MV-4-11 (cell line): ENCODE measurements at places on chromosomes 7 and 10.

DNA sequence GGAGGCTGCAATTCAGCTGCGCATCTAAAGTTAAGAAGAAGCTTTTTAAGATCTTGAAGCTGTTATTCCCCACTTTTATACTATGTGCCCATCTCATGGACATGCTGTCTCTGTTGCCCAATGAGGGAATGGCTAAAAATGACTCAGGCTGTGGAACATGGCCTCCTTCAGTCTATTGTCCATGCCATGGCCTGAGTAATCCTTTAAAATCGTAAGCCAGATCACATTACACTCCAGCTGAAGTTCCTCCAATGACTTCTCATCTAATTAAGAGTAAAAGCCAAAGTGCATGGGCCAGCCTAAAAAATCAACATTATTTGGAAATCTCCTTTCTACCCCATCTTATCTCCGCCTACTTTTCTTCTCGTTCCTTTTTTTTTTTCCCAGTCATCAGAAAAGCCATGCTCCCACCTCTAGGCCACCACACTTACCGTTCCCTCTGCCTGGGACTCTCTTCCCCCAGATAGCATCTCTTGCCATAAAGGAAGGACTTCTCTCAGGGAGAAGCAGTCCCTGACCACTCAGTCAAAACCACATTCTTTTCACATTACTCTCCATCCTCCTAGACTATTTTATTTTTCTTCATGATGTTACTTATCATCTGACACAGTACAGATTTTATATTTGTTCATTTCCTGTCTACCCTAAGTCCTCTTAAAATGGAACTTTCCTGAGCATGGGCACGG lies 337.4 kb downstream of the PRPF18 start:
- no peak for DNase-seq

DNA sequence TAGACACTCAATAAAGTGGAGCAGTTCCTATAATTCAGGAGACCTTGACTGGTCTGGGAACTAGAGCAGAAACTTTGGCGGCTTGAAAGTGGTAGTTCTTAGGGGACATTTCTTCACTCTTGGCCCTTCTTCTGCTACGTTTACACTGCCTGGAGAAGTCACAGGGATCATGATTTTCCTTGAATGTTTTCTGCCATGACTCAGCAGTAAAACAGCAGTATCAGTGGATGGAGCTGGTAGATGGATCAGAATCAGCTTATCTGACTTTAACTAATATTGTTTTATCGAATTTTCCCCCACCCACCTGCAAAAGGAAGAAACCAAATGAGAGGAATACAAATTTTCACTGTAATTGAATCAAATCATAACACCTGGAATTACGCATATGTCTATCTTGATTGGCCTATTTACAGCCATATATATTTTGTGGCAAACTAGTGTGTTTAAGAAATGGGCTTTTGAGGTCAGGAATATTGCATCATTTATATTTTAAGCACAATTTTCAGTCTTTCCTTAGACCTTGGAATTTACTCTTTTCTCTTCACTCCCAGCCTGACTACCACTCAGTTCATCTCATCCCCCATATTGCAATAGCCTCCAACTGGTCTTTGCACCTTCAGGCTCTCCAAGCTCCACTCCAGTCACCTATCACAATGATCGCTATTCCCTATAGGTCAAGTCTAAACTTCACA lies 14.9 kb upstream of the DLX5 start:
- DNase-seq: no peak

GRCh38 chr10:101066146-101066895 lies 4.5 kb downstream of the KAZALD1 start:
- peak; percentile 50 for DNase-seq

DNA sequence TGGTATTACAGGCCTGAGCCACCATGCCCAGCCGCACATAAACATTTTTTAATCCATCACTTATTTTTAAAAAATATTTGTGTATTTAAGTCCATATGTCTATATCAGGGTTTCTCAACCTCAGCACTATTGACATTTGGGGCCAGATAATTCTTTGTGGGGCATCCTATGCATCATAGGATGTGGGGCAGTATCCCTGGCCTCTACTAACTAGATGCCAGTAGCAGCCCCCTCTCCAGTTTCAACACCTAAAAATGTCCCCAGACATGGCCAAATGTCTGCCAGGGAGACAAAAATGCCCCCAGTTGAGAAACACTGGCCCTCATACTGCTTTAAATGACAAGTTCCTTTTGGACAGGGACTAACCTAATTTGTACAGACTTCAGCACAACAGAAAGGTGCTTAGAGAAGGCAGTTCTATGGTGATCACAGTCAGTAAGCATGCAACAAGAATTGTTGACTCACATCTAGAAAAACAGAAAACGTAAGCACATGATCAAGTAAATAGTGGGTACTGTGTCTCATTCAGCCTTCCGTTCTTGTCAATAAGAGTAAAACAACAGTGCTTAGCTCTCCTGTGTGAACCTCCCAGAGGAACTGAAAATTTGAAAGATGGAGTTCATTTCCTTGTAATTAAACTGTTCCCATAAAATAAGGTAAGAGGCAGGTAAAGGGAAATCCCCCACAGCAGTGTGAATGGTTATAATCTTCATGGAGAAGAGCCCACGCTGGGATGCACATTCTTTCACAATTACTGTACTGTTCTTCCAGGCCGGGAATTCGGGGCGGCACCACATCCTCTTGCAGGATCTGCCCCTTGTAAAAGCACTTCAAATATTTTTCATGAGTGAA lies 17.3 kb upstream of the ADRB1 start:
- DNase-seq: no peak

DNA sequence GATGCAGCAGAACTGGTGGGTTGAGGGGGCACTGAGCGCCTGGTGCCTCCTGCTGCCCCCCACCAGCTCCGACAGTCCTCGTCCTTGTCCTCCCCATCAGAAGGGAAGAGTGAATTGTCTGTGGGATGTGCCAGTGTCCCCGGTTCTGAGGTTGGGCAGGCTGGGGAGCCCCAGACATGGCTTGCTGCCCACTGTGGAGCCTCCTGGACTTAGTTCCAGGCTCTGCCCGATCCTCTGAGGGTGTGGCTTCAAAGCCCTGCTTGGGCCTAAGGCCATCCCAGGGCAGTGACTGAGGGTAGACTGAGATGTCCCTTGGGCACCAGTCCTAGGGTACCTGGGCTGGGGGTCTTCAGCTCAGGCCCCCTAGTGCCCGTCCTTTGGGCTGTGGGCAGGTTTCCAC lies 168.8 kb downstream of the RNF216 start:
- no peak for DNase-seq

DNA sequence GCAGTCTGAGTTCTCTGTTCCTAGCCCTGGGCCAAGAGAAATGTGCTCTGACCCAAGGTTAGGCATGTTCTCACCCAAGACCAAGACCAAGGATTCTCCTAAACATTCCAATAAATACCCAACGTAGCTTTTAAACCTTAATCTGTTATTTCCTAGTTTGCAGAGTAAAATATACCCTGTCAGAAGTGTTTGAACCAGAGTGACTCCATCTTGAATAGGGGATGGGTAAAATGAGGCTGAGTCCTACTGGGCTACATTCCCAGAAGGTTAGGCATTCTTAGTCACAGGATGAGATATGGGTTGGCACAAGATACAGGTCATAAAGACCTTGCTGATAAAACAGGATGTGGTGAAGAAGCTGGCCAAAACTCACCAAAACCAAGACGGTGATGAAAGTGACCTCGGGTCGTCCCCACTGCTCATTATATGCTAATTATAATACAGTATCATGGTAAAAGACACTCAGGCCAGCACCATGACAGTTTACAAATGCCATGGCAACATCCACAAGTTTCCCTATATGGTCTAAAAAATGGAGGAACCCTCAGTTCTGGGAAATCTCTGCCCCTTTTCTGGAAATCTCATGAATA lies 27.7 kb downstream of the PLXNA4 start:
- peak; percentile 48 for DNase-seq

- no peak for DNase-seq
These were observed 260.9 kb downstream of the AHR start for GRCh38 chr7:17559388-17559787.

DNA sequence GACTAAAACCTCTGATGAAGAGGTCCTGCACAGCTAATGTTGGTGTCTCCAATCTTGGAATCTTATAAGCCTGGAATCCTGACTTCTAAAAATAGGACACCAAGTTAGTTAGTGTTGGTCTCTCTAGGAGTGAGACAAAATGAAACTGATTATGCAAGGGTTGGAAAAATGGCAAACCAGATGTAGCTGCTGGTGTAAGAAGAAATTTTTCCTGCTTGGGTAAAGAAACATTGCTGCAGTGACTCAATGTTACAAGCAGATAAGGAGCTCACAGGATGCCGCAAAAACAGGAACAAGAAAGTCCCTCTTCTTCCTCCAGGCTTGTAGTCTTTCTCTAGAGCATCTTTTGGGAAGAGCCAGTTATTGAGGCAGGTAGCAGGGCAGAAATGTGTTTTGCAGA lies 449.0 kb downstream of the ETV1 start:
- DNase-seq: no peak

- DNase-seq: no peak
These were observed 114.4 kb upstream of the GLI3 start for GRCh38 chr7:42351316-42351935.

DNA sequence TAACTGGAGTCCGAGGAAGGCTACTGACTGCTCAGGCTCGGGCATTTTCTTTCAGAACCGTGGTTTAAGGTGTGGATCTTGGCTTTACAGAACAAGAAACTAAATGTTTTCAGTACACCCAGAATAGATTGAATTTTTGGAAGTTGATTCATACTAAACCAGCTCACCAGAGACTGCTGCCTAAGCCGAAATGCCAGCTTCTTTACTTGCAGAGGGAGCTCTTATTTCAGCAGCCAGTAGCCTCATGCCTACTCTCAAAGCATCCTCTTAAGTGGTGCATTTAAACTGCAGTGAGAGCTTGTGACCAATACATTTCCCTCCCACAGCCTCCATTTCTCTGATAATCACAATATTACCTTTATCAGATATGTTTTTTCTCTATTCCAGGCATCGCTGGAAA lies 615.1 kb downstream of the SUGCT start:
- no peak for DNase-seq

GRCh38 chr7:128791972-128792327 lies 182 bp downstream of the CCDC136 start:
- DNase-seq: no peak
